ENCODE measurements at places on chromosomes 7 and 10.
A peak's percentile ranks its signal among the peaks of the same experiment; 100 is the strongest.

DNA sequence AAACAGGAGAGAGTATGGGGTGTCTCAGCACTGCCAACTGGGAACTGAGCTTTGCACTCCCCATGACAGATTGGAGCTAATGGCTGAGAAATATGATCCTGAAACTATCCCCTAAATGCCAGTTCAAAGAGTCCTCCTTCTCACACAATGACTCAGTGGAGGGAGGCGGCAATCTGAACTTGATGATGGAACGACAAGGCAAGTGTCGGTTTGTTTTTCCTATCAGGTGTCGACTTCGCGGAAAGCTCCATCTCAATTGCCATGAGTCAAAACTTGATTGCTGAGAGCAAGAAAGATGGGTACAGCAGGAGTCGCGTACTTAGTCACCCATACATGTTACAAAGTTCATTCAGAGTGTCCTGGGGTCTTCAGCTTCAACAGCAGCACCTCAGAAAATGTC, 52.5 kb downstream of the NPY start:
- peak; percentile 32 for DNase-seq

- DNase-seq, result no peak
These were observed 5.4 kb downstream of the PON2 start for GRCh38 chr7:95429241-95429990.

- DNase-seq, result peak; percentile 38
These were observed 133.4 kb upstream of the CSTF2T start for GRCh38 chr10:51832652-51833383.

DNA sequence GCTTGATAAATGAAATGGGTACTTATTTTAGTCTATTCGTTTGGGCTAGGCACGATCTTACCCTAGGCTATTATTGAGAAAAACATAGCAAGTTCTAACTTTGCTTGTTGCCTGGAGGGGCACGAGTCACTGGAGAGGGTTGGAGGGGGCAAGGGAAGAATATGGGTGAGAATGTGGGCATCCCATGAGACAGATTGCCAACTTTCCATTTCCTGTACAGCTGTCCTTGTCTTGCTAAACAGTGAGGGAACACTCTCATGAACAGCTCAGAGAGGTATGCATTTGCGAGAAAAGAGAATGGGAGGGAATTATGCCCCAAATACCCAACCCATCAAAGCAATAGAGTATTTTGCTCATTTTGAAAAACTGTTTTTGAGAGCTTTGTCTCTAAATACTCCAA, 9.2 kb downstream of the CDHR3 start:
- no peak for DNase-seq

DNA sequence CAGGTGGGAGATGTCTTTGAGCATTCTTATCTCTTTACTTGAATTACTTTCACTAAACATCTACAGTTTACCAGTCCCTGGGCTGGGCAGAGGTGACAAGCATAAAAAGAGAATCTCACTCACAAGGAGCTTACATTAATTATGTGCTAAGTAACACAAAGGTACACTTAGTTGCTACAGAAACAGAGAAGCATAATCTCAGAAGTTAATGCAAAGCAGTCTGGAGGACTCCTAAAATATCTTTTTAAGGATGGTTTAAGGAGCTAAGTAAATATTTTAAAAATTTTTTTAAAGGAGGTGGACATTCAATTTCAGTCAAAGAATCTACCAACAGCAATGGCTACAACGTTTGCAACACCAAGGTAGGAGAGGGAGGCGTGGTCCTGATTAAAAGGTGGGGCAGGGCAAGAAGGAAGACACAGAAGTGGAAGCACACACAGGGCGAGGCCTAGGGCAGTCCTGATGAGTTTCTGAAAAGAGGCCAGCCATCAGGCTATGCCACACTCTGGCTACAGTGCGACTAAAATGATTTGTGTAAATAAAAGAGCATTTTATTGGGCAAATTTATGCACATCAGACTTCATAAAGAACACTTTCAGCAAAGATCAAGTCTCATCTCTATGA, 5.3 kb downstream of the LARP4B start:
- no peak for DNase-seq

- DNase-seq, result no peak
These were observed 21.5 kb upstream of the GRIFIN start for GRCh38 chr7:2497500-2498336.

DNA sequence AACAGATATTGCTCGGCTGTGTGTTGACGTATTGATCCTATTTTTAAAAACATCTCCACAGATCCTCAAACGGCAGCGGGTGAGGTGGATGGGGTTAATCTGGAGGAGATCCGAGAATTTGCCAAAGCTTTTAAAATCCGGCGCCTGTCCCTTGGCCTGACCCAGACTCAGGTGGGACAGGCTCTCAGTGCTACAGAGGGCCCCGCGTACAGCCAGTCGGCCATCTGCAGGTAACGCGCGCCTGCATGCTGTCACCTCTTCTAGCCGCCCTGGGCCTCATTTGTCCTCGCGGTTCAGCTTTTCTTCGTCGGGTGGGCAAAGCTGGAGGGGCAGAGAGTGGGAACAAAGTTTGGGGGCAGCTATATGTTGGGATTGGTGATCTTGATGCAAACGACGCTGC, 105.7 kb upstream of the YAE1 start:
- no peak for DNase-seq

GRCh38 chr7:55498142-55498541, 74.2 kb downstream of the VOPP1 start:
- no peak for DNase-seq

- DNase-seq, result no peak
These were observed 157.0 kb upstream of the MKLN1 start for GRCh38 chr7:131170440-131171271.
